Occipital lobe (tissue), 3 donors: ENCODE measurements at places on chromosomes 12 and 14. TPM values are rescaled to one million over a fixed set of nuclear protein-coding genes. Genes with fewer than 3 reads are reported as not detected.
A peak's percentile ranks its signal among the peaks of the same experiment; 100 is the strongest.

DNA sequence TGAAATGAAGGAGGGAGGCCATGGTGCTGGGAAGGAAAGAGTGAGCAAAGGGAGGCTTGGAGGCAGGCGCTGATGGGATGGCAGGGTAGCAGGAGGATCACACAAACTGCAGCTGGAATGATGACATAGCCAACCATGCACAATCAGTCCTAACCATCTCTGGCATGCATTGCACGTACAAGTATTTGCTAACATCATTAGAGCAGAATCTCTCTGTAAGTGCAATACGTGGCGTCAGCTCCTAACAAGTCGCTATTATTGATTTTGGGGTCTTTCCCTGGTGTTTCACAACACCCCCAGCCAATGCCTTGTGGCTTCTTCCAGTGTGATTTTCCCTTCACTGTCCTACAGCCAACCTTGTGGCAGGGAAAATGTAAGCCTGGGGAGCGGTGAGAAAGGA lies 18.5 kb downstream of the BDKRB1 start:
- no peak for DNase-seq

- no peak for DNase-seq
Observed at GRCh38 chr12:88638966-88639760, 58.9 kb upstream of the KITLG start.

DNA sequence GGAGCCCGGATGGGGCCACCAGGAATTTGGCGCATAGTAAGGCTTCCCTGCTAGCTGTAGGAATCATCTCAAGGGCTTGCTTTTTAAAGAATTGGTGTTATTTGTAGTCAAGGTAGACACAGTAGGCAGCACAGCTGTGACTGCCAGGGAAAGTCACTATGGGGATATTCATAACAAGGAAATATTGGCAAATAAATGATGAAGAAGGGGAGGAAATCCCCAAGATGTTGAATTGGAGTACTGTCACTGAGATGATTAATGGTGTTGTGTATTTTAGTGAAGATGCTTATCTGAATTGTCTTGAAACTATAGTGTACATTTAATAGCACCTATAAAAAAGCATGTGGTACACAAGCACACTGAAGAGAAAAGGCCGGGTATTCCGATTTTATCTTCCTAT lies 118.9 kb downstream of the NPAS3 start:
- no peak for DNase-seq

DNA sequence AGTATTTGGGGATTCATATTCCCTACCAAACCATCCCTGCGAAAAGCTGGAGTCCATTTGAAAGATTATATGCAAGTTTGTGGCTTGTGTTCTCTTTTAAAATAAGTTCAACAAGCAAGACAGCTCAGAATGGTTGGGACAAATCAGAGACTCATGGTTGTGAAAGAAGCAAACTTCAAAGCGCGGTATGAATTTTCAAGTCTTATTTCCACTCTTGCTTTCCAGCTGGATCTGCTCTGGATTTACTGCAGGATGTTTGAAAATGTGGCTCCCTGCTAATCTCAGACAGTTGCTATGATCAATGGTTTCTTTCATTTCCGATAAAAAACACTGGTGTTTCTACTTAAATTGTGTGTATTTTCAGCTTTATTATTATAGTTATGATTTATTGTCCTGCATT lies 477.5 kb downstream of the RAD51B start:
- no peak for DNase-seq

- no peak for DNase-seq
Observed at GRCh38 chr14:105382343-105383082, 15.8 kb upstream of the TEX22 start.

DNA sequence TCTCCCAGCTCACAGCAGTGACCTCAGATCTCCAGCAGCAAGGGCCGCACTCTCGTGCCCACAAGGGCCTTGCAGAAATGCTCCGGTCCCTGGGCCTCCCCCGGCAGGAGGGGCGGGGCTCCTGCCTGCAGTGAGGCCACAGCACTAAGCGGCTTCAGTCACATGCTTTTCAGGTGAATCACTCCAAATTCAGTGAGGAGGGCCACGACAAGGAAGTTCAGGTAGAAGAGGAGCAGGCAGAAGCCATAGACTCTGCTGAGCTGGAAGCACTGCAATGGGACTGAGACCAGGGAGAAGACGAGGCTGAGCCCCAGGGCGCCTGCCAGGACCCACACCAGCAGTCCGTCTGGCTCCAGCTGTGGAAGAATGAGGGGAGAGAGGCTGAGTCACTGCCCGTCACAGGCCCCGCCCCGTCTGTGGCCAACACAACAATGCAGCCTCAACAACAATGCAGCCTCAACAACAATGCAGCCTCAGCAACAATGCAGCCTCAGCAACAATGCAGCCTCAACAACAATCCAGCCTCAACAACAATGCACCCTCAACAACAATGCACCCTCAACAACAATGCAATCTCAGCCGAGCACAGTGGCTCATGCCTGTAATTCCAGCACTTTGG lies 35.2 kb downstream of the SLC8B1 start:
- DNase-seq, result no peak

- no peak for DNase-seq
Observed at GRCh38 chr12:14280921-14281320, 84.6 kb upstream of the ATF7IP start.

- no peak for DNase-seq
Observed at GRCh38 chr14:91729756-91730155, 2.1 kb downstream of the CATSPERB start.

DNA sequence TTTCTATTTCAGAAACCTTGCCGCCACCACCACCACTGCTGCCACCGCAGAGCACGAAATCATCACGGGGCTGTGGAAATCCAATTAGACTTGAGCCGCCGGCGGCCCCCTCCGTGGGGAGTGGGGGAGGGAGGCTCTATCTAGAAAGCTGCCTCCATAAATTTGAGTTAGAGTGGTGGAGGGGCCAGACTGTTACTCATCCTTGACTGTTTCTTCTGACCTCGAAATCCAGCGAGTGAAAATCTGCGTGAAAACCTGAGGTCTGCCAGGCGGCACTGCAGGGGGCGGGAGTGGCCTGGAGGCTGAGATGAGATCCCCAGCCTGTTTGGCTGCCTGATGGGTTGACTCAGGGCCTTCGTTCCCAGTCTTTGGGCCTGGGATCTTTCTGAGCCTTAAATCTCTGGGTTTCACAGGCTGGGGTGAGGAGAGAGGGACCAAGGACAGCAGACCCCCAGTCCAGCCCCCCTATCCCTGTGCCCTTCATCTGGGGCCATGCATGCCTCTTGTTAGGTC lies 29.9 kb downstream of the TSPAN9 start:
- DNase-seq, result no peak

DNA sequence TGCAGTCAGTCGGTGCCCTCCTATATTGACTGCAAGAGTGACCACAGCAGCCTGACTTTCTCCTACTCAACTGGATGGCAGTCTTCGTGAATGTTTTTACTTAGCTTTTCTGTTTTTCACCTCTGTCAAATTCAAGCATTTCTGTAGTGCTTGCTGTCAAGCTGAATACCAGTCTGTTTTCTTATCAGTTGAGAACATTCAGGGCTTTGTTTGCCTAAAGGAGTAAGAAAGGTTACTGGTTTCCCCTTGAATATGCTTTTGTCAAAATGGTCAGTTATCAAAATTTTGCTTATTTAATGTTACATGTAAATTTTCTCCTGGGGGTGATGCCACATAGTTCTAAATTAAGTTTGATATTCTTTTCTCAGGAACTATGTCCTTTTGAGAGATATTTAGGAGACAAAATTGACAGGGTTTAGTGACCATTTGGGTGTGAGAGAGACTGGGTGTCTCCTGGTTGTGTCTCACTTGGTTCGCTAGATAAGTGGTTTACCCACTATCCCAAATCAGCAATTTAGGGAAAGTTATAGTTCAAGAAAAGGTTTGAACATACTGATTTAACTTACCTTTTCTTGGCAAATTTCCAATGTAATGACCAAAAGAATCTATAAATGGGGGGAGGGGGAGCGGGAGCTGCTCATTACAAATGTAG lies 366.3 kb downstream of the TMTC2 start:
- DNase-seq, result no peak

GRCh38 chr14:74634481-74634880 lies 22.4 kb upstream of the LTBP2 start:
- DNase-seq, result no peak

DNA sequence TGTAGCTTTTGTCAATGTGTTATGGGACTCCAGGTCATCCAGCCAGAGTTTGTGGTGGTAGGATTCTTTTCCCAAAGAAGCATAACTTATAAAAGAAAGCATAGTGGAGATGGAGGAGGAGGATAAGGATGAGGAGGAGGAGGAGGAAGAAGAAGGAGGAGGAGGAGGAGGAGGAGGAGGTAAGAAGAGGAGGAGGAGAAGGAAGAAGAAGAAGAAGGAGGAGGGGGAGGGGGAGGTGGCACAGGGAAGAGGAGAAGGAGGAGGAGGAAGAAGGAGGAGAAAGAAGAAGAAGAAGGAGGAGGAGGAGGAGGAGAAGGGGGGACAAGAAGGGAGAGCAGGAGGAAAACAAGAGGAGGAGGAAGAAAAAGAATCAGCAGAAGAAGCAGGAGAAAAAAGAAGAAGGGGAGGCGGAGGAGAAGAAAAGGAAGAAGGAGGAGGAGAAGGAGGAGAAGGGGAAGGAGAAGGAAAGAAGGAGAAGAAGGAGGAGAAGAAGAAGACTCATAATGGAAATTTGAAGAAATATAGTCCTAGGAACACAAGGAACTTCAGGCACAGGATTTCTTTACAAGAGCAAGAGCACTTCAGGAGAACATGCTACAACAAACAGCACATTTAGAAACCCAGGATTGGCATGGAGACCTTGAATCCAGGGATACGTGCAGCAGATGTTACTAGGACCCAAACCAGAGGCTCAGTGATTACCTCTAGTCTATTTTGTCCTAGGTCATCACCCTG lies 22.6 kb downstream of the TSPAN8 start:
- DNase-seq, result no peak

GRCh38 chr14:37862263-37862662 lies 266.8 kb downstream of the TTC6 start:
- DNase-seq, result no peak

- DNase-seq, result no peak
Observed at GRCh38 chr12:105164068-105164467, 56.5 kb downstream of the WASHC4 start.

- no peak for DNase-seq
Observed at GRCh38 chr14:26138764-26139445, 458.9 kb downstream of the NOVA1 start.

DNA sequence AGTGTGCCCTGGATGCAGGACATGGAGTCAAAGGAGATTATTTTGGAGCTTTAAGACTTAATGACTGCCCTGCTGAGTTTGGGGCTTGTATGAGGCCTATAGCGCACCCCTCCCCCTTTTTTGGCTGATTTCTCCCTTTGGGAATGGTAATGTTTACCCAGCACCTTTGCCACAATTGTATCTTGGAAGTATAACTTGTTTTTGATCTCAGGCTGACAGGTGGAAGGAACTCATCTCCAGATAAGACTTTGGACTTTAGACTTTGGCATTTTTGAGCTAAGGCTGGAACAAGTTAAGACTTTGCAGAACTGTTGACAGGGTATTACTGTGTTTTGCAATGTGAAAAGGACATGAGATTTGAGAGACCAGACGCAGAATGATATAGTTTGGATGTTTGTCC lies 110.5 kb downstream of the DERA start:
- no peak for DNase-seq

DNA sequence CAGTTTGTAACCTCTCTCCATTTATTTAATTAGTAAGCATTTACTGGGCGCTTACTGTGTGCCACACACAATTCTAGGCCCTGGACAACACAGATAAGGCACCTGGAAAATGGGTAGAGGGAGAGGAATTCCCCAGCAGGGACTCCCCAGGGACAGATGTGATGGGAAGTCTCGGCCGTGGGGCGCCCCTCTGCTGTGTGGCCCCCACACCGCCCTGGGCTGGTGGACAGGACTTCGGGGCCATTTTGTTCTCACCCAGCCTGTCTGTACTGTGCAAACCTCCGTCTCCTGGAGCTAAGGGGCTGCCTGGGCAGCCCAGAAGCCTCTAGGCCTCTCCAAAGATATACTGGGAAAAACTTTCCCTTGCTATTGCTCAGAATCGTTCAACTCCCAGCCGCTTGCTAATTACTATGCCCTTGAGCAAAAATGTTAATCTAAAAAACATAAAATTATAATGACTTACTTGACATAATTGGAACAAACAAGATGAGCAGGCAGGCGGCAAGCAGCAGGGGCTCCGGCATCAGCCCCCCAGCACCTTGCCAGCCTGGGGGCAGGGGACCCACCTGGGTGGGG lies 64.4 kb upstream of the NCOR2 start:
- DNase-seq, result no peak

DNA sequence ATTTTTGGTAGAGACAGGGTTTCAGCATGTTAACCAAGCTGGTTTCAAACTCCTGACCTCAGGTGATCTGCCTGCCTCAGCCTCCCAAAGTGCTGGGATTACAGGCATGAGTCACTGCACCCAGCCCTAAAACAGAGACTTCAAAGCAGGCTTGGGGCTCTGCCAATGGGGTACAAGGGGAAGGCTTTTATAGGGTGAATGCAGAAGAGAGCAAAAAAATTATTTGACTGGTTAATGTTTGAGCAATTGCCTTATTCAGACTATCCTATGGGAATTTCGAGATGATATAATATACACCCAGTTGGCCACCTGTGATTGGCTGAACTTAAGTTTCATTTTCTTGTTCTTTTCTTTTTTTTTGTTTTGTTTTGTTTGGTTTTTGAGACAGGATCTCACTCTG lies 31.5 kb upstream of the ACTN1 start:
- no peak for DNase-seq

DNA sequence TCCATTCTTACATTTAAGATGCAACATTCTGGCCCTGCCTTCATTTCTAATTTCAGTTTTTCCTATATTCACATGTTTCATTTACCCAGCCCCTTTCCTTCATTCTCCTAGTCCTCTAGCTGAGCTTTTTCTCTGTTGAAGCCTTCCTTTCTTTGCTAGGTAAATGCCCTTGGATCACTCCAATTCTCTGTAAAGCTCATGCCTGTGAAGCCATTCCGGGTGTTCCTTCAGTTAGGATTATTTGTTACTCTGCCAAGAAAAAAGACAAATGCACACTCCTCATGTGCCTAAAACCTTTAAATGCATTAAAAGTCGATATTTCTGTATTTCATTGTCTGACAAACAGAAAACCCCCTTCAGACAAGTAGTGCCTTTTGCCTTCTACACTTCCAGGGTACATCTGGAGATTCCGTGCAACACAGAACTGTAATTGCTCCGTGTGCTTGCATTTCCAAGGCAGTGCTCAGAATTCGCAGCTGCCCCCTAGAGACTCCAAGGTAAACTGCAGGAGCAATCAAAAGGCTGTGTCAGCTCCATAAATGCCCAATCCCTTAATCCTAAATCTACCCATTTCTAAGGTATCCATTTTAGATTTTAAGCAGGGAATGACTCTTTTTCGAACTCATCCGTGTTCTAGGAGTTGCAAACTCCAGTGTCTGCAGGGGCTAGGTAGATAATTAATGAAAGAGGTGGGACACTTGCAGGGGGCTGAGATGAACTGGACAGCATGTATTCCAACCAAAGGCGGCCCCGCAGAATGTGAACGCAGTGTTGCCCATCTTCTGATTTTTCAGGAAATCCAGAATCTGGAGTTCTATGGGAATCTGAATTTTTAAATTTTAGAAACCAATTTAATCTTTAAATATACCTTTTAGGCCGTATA lies 320.2 kb downstream of the GRIN2B start:
- DNase-seq, result peak; percentile 9

GRCh38 chr14:88323086-88323522 lies at the start of gene KCNK10:
Gene KCNK10 (minus strand): TSS chr14:88323269. CDS start chr14:88322798, 471 bp downstream.
- DNase-seq, result peak; percentile 42

The TAS2R30 gene
- total RNA-seq, result 22.1 TPM

The TAS2R7 gene
- 1.1 TPM for total RNA-seq

The SOS2 gene
- total RNA-seq, result 83.6 TPM

The PMEL gene
- not detected for total RNA-seq

The TRIM9 gene
- total RNA-seq, result 40.2 TPM

The ACOT6 gene
- total RNA-seq, result not detected

The PFKM gene
- total RNA-seq, result 112 TPM

The CBX5 gene
- total RNA-seq, result 104 TPM

The MUCL1 gene
- not detected for total RNA-seq

The AMN gene
- total RNA-seq, result not detected

The SERPINA1 gene
- total RNA-seq, result 1.4 TPM

The PPP2R5E gene
- total RNA-seq, result 44.0 TPM
